ENCODE measurements at places on chromosomes 5 and 9.

- DNase-seq: peak; percentile 91
Measured at GRCh38 chr9:77177143-77177893, at the start of gene VPS13A. Gene VPS13A, plus strand, starts transcription at chr9:77177534. Its CDS starts 171 bp downstream, at chr9:77177705.

DNA sequence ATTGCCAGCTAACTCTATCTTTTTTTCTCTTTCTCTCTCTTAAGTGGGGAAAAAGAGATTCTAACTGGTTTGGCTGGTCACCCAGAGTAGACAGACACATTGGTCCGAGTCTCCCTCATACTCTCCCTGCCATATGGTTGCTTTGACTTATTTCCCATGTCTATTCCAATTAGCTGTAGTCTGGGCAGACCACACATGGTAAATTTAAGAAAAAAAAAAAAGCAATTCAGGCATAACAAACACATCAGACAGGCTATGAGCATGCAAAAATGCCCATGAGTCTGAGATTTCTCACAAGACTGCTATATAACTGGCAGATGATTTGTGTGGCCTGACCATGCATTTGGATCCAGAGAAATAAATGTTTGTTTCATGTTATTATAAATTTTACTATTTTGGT lies 110.2 kb upstream of the FGF10 start:
- DNase-seq: no peak

GRCh38 chr9:29039258-29039657 lies 1466.0 kb upstream of the C9orf72 start:
- DNase-seq: no peak

DNA sequence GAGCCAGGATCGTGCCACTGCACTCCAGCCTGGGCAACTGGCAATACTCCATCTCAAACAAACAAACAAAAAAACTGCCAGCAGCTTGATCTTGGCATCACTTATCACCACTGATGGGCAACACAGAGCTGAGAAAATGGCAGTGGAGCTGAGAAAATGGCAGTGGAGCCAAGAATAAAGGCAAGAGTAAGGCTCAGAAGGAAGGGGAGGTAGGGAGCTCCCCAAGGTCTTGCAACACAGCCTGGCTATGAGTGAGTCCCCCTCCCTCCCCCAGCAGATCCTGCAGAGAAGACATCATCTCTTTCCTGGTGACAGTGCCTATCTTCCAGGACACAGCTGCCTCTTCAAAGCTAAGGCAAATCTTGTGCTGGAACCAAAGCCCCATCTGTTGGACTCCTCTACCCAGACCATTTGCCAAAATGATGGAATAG lies 70.3 kb downstream of the UGCG start:
- no peak for DNase-seq

- no peak for DNase-seq
Measured at GRCh38 chr5:94941122-94941755, 322.8 kb downstream of the SLF1 start.

- DNase-seq: no peak
Measured at GRCh38 chr5:153601377-153601776, 110.9 kb downstream of the GRIA1 start.

DNA sequence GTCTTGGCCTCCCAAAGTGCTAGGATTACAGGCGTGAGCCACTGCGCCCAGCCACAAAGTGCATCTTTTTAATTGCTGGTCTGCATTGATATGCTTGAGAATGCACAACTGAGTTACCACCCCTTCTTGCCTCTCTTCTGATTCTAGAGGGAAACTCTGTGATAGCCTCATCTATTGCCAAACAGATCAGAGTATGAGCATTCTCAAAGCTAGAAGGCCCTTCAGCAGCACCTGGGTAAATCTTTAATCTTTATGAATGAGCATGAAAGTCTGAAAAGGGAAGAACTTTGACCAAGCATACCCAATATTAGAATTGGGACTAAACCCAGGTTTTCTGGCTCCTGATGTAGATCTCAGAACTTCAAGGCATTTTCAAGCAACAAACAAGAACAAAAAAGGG lies 298.3 kb upstream of the TNC start:
- no peak for DNase-seq

- no peak for DNase-seq
Measured at GRCh38 chr5:14528115-14528514, 53.5 kb upstream of the OTULINL start.

GRCh38 chr9:96574931-96575351 lies 44.7 kb downstream of the CDC14B start:
- DNase-seq: no peak

- no peak for DNase-seq
Measured at GRCh38 chr5:111415053-111415452, 97.3 kb downstream of the STARD4 start.

DNA sequence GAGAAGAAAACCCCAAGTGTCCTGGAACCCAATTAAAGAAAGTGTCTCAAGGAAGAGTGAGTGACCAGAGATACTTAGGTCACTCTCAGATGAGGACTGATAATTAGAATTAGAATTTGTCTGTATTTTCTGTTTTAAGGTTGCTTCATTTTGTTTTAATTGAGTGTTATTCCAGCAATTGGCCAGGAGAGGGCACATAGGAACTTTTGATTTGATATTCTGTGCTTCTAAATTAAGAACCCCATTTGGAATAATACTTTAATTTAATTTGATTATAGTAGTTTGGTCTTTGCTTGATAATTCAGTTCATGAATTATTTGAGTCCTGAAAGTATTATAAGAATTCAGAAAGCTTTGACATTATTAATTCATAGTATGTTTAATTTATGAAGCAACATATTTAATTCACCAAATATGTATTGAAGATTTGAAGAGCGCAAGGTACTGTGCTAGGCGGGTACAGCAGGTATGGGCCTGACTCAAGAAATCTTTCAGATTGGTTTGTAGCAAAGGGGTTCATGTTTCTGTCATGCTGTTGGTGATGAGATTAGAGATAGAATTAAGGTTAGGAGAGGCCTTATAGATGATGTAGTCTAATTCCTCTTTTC lies 4.9 kb downstream of the MRPL22 start:
- DNase-seq: no peak

GRCh38 chr9:130197888-130198287 lies 25.7 kb downstream of the NCS1 start:
- no peak for DNase-seq

- no peak for DNase-seq
Measured at GRCh38 chr5:67581203-67581602, 384.6 kb upstream of the CD180 start.

- DNase-seq: no peak
Measured at GRCh38 chr9:106880863-106881262, 17.9 kb downstream of the ZNF462 start.

GRCh38 chr5:179610903-179611265 lies 12.6 kb downstream of the HNRNPH1 start:
- DNase-seq: no peak

- DNase-seq: no peak
Measured at GRCh38 chr9:297104-297972, 82.7 kb downstream of the DOCK8 start.

GRCh38 chr5:8682381-8682780 lies 813.4 kb downstream of the MTRR start:
- no peak for DNase-seq

DNA sequence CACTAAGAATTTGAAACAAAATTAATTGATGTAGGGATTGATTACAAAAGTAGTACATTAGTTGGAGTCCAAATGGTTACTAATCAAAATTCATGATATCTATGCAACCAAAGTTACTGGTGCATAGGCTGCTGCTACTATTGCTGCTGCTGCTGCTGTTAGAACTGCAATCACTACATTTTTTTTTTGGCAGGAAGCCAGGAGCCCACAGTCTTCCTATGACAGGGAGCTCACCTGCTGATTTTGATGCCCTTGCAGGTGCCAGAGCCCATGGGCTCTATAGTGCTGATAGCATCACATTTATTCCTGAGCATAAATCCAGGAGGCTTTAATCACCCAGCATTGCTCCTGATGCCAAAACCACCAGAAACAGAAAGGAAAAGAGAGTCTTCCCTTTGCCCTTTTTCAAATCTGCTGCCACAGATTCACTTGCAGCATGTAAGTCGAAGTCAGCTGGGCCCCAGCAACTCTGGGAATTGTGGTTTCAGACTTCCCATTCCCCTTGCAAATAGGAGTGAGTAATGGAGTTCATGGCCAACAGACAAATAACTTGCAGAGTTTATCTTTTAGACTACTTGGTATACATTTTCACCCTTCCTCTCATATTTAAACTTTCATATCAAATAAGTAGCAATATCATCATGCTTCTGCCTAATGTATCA lies 17.6 kb downstream of the SLCO6A1 start:
- DNase-seq: no peak

- no peak for DNase-seq
Measured at GRCh38 chr5:86970361-86970760, 297.3 kb upstream of the RASA1 start.

- DNase-seq: no peak
Measured at GRCh38 chr5:160679567-160680309, 172.3 kb downstream of the ATP10B start.

- no peak for DNase-seq
Measured at GRCh38 chr5:88940713-88941112, 57.7 kb upstream of the MEF2C start.

- no peak for DNase-seq
Measured at GRCh38 chr5:146731909-146732659, 146.5 kb downstream of the PPP2R2B start.

DNA sequence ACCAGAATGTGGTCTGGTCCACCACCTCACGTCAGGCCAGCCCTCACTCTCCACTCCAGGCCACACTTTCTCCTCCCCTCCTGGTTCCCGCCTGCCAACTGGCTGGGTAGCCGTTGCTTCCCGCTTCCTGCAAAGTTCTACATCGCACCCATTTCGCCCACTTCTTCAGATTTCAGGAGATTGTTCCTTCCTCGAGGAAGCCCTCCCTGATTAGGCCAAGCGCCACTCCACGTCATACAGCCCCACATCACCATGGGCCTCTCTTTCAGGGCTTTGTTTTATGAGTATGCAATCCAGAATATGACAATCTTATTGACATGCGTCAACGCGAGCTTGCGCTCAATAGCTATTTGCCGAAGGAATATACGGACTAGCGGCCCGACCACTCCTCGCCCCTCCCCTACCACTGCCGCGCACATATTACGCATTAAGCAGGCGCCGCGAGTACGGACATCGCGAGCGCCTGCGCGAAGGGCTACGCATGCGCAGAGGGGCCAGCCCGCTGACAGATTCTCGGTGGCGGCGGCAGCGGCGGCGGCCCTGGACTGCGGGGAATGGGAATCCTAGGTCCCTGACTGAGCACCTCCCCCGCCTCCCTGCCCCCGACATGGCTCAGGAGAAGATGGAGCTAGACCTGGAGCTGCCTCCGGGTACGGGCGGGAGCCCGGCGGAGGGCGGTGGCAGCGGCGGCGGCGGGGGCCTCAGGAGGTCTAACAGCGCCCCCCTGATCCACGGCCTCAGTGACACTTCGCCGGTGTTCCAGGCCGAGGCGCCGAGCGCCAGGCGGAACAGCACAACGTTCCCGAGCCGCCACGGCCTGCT lies 74.7 kb downstream of the PIP5K1B start:
- DNase-seq: peak; percentile 95

DNA sequence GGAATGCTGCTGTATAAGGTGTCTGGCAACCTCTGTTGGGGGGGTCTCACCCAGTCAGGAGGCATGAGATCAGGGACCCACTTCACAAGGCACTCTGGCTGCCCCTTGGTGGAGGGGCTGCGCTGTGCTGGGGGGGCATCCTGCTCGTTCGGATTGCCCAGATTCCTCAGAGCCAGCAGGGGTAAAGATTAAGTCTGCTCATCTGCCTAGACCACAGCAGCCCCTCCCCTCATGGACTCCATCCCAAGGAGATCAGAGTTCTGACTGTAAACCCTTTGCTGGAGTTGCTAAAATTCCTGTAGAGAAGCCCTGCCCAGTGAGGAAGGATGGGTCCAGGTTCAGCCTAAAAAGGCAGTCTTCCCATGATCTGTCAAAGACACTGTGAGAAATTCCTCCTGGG lies 262.0 kb upstream of the C9orf72 start:
- no peak for DNase-seq

DNA sequence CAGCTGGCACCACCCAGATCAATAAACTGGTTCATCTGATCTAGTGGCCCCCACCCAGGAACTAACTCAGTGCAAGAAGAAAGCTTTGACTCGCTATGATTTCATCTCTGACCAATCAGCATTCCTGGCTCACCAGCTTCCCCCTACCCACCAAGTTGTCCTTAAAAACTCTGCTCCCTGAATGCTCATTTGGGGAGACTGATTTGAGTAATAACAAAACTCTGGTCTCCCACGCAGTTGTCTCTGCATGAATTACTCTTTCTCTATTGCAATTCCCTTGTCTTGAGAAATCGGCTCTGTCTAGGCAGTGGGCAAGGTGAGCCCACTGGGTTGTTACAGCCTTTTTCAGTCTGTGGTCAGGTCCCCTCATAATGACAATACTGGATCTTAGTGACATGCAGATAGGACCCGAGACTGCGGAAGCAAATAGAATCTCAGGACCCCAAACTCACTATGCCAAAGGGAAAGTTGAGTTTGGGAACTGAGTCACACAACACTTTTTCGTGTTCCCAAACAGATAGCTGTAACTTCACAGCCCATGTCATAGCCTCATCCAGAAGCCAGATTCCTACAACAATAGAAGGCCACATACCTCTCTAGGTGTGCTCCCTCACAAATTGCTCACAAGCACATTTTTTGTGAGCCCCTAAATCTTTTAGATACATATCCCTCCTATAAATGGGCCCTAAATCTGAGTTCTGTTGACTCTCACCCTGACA lies 175.2 kb upstream of the RAI14 start:
- no peak for DNase-seq

DNA sequence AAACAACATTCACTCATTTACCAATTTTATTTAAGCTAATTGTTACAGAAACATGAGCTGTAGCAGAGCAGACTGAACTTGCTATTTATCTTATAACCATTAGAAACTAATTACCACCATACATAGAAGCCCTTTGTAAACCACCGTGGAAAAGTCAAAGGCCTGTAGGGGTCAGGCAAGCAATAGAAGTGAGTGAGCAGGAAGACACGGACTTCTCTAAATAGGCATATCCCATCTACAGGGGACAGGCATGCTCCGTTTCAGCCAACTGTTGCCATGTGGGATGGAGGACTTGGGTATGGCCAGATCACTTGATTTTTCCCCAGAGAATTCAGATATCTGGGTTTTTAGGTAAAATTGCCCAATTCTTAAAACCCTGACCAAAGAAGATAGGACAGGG lies 44.8 kb downstream of the PRRC1 start:
- peak; percentile 41 for DNase-seq

DNA sequence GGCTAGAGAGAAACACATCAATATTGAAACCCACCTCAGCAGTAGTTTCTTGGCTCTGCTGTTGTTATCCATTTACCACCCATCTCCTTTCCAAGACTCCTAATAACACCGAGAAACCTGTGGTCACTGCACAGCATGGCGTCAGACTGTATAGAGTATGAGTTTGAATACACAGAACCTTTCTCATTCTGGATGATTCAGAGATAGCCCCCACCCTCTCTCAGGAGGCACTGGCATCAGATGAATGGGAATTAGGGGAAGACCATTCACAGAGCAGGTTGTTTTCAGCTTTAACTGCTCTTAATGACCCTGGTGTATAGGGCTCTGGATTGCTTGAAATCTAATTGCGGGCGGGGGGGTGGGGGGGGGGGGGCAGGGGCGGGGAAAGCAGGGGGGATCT lies 86.7 kb downstream of the GPR21 start:
- no peak for DNase-seq

- DNase-seq: no peak
Measured at GRCh38 chr5:135721548-135722090, 112.8 kb upstream of the SLC25A48 start.
